ENCODE measurements at places on chromosomes 6 and 20. TPM values are rescaled to one million over a fixed set of nuclear protein-coding genes. Genes with fewer than 3 reads are reported as not detected.

KHDC1L gene
- not detected for total RNA-seq

C6orf136 gene
- 4.5 TPM for total RNA-seq

SNPH gene
- total RNA-seq, result 10.7 TPM

RAET1E gene
- not detected for total RNA-seq

- DNase-seq, result no peak
Measured at GRCh38 chr6:149410557-149410956, 10.5 kb downstream of the SUMO4 start.

GRCh38 chr6:88588938-88589337, 374.5 kb downstream of the RNGTT start:
- DNase-seq, result no peak

GRCh38 chr6:20877008-20877937, 343.0 kb downstream of the CDKAL1 start:
- DNase-seq, result peak; percentile 58

DNA sequence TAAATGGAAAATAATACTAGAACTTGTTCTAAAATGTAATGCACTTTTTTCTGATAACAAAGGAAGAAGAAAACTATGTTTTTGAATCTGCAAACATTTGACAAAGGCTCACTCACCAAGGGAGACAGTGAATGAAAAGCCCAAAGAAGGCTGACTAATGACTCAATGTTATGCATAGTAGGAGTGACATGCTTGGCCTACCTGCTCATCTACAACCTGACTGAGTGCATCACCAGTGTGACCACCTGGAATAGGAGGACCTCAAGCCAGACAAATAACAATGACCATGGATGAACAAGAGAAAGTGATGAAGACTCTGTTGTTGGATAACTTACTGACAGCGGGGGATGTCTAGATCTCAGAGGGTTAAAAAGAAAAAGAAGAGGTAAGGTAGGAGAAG, 157.2 kb downstream of the SIM1 start:
- DNase-seq, result no peak

GRCh38 chr6:49888742-49889431, 22.6 kb upstream of the CRISP1 start:
- no peak for DNase-seq

LINC00237 gene
- not detected for total RNA-seq

GRCh38 chr6:140043762-140044378, 669.4 kb upstream of the CITED2 start:
- no peak for DNase-seq

RUNX2 gene
- total RNA-seq, result 0.24 TPM

DNA sequence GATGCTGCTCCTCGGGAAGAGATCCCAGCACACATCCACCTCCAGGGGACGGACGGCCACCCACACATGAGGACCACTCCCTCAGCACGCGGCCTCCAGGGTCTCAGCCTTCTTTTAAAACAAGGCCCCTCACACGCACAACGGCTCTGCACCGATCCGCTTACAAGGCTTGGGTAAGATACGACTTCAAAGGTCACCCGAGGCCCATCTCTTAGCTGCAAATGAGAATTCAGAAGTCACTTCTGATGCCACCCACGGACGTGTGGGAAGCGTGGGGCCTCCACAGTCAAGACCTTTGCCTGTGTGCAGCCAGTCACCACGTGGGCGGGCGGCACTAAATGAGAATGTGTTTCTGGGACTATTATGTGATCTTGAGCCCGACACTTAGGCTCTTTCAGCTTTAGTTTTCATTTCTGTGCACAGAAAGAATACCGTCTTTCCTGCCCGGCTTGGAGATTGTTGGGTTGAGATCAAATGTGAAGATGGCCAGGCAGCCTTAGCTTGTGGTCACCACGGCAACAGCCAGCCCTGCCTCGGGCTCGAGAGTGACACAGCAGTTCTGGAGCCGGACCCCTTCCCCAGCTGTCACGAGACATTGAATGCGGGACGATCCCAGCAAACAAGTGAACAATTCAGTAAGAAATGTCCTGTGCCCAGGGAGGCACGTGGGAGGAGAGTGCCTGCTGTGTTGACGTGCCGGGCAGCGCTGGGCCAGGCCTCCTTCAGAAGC, 91.6 kb downstream of the RAMACL start:
- peak; percentile 5 for DNase-seq

DNA sequence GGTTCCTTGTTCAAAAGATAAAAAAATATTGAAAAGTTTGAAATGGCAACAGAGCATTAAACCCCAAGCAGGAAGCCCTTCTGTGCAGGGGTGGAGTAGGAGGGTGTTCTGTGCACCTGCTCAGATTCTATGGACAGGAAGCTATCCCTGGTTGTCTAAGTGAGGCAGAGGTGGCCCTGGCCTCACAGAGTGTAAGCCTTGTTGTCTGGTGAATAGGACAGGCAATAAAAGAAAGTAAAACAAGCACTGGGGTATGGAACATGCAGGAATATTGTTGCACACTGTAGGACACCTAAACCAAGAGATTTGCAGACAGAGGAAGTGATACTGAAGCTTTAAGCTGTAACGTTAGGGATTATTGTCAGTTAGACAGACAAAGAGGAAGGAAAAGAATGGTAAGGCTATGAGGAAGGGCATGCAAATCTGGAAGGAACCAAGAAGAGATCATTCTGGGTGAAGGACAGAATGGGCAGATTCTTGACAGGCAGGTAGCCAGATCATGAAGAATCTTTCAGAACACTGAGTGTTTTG, 66.8 kb downstream of the TBC1D7 start:
- no peak for DNase-seq

FAM135A gene
- total RNA-seq, result 11.5 TPM

GRCh38 chr6:14656649-14657048, 539.1 kb downstream of the CD83 start:
- no peak for DNase-seq

- DNase-seq, result no peak
Measured at GRCh38 chr6:156884306-156884705, 107.1 kb downstream of the ARID1B start.

Measured in SK-MEL-5 (cell line).